ENCODE measurements at places on chromosomes 2 and 18. TPM values are rescaled to one million over a fixed set of nuclear protein-coding genes. Genes with fewer than 3 reads are reported as not detected.

- no peak overlapping the region for H3K4me3 ChIP-seq
- H3K27ac ChIP-seq = no peak overlapping the region
- peaks cover 13% of the 10 kb centered on the region for H3K4me1 ChIP-seq
- H3K27me3 ChIP-seq = no peaks in the 10 kb centered on the region
- H3K36me3 ChIP-seq = peaks cover 48% of the 10 kb centered on the region
- DNase-seq = no peak
Observed at GRCh38 chr2:233289648-233290047, 18.0 kb upstream of the SAG start.

ITGB1BP1 gene
- 205 TPM for total RNA-seq

GRCh38 chr18:22253156-22253555 lies 83.8 kb downstream of the GATA6 start:
- H3K4me3 ChIP-seq = no peak overlapping the region
- no peak overlapping the region for H3K27ac ChIP-seq
- H3K27me3 ChIP-seq = peaks cover 59% of the 10 kb centered on the region
- no peak for DNase-seq
- no peaks in the 10 kb centered on the region for H3K36me3 ChIP-seq

TRAF3IP1 gene
- 19.1 TPM for total RNA-seq

DNA sequence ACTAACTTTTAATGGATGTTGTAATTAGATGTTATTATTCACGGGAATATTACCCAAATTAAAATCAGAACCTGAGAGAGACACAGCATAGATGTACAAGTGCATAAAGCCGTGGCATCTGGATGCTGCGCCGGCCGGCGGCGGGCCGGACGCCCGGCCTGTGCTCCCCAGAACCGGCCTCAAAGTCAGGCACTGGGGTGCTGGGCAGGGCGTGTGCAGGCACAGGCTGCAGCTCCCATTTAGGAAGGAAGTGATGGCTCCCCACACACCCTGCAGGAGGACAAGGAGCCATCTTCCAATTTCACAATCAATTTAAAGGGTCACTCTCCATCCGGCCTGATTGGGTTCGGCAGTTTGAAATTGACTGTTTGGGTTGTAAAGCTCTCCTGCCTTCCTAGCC lies 367.7 kb upstream of the SALL3 start:
- no peak for DNase-seq
- no peak overlapping the region for H3K27ac ChIP-seq
- H3K36me3 ChIP-seq = peaks cover 11% of the 10 kb centered on the region
- H3K27me3 ChIP-seq = no peaks in the 10 kb centered on the region
- H3K4me1 ChIP-seq = no peaks in the 10 kb centered on the region

DNA sequence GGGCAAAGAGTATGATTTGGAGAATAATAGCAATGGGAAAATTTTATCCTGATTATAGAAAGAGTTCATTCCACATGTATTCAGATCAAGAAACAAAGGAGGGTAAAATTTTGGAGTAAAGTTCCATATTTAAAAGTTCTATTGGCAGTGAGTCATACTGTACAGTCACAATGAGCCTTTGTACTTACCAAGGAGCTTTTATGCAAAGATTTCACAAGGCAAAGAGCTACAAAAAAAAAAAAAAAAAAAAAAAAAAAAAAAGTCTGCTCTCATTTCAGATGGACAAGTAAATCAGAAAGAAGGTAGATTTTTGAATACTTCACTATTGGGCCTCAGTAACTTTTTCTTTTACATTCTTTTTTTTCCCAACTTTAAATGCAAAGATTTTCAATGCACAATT lies 1802.2 kb upstream of the PIK3C3 start:
- DNase-seq = no peak
- H3K4me3 ChIP-seq = no peak overlapping the region
- no peaks in the 10 kb centered on the region for H3K4me1 ChIP-seq
- no peak overlapping the region for H3K27ac ChIP-seq
- no peaks in the 10 kb centered on the region for H3K36me3 ChIP-seq
- H3K27me3 ChIP-seq = no peaks in the 10 kb centered on the region

ZRANB3 gene
- total RNA-seq = 8.9 TPM

- no peak for DNase-seq
- no peak overlapping the region for H3K27ac ChIP-seq
- peaks cover 6% of the 10 kb centered on the region for H3K4me1 ChIP-seq
- H3K27me3 ChIP-seq = peaks cover 23% of the 10 kb centered on the region
Observed at GRCh38 chr2:227163485-227163997, 464 bp downstream of the COL4A4 start.

Data from HFFc6 (cell line).